Stimulated activated naive CD8-positive, alpha-beta T cell treated with anti-CD3 and anti-CD28 coated beads, Interleukin-15, amount 100 ng/mL, for 72 hours (primary cell): ENCODE measurements at places on chromosomes 4 and X.

GRCh38 chrX:107673933-107674479 is 45.7 kb downstream of the PRPS1 start:
- peak; percentile 91 for DNase-seq

GRCh38 chrX:30521440-30522182 is 56.0 kb downstream of the TASL start:
- no peak for DNase-seq

DNA sequence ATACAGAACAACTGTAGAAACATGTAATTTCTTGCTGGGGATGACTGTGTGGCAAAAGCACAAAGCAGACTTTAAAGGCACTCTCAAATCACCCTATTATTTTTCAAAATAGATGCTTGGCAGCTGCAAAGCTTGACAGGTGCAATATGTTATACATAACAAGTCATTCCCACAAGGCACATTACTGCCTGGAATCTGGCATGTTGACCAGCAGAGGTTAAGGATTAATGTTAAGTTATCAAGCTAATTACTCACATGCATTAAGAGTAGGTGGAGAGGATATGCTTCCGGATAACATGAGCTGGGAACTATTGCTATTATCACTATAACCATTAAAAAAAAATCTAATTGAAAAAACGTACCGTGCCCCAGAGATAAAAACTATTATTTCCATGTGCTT is 17.8 kb downstream of the ANOS1 start:
- no peak for DNase-seq

DNA sequence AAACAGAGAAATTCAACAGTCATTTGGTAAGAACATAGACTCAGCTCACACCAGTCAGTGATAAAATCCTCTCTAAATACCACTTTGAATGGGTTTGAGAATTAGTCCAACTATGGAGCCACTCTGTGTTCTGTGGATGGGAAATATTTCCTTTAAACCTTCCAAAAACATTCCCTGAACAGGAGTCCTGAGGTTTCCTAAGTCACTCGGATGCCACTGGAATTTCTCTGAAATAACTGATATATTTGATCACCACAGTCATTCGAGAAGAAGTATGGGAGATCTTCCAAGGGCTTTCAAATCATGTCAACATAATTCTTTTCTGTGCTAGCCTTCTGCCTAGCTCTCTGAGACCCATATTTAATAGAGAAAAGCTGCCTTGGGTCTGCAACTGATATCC is 958.6 kb downstream of the STIM2 start:
- no peak for DNase-seq

- no peak for DNase-seq
Measured at GRCh38 chrX:55026143-55026542, 4.6 kb downstream of the ALAS2 start.

DNA sequence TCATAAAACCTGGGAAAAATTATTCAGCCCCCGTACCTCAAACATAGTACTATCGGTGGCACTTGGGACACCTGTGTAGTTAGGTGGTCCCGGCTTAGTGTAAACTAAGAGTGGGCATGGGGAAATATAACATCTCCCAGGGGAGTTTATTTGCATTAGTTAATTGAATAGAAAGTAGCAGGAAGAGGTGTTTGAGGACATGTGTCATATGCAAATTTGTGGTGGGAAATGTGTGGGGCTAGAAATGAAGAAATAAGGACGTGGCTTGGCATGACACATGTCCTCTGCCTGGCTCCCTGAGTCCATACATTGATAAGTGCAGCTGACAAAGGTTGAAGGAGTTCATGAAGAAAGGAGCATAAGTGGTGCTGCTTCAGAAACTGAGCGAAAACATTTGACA is 483.6 kb downstream of the SH2D1A start:
- DNase-seq, result peak; percentile 22

DNA sequence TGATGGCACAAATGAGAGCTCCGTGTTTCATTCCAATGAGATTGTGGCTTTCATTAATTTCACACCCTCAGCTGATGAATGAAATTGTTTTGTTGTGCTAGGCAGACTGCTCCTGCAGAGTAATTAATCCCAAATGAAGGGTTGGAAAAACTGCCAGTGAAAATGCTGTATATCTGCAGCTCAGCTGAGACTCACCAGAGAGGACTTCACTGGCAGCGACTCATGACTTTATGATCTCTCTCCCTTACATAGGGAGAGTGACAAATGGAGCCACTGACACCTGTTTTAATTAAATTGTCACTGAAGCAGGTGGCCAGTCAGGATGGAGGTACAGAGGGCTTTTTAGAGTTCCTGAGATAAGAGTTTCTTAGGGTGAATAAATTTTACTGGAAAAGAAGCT is 24.8 kb downstream of the GRXCR1 start:
- DNase-seq, result no peak

GRCh38 chr4:155749041-155749440 is 9.8 kb upstream of the GUCY1B1 start:
- DNase-seq, result no peak

DNA sequence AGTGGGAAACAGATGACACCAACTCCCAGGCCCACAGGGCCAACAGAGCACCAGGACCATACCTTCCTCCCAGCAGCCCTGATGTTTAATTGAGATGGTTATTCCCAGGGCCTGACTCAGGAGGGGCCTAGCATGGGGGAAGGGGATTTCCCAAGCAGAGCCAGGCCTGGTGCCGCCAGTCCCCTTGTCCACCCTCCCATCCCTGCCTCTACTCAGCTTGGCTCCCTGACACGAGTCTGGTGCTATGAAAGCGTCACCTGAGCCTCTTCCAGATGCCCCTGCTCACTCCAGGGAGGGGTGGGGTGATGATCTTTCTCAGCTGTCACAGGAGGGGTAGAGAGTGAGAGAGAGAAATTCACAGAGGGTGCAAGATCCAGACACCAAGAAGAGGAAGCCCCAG is 72.7 kb downstream of the EFNB1 start:
- no peak for DNase-seq

DNA sequence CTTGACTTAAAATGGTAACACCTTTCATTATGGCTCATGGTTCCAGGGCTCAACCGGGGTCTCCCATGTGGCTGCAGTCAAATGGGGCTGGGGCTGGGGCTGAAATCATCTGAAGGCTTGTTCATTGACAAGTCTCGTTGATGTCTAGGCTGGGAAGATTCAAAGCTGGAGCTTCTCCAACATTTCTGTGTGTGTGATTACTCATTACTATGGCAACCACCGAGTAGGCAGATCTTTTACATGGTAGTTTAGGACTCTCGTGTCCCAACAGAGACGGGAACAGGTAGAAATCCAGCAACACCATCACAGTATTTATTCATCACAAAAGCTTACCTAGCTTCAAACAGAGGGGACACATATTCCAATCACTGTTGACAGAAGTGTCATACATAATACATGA is 7.8 kb downstream of the YTHDC1 start:
- no peak for DNase-seq

- no peak for DNase-seq
Measured at GRCh38 chr4:164109503-164109902, 615.0 kb downstream of the TMA16 start.

DNA sequence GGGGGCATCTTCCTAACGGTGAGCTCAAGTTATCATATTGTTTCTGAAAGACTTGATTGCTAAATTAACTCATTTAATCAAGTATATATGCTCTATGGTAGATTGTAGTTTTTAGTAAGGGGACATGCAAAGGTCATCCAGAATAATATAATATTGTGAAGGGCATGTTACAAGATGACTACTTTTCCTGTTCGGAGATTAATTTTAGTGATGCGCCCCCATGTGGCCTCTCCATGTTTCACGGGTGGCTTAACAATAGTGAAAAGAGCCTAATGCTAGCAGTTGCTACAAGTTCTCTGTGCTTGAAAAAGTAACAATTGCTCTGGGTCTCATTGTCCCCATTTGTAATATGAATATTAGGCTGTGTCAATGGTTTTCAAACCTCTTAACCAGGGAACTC is 12.2 kb downstream of the SMPX start:
- DNase-seq, result peak; percentile 13

- DNase-seq, result no peak
Measured at GRCh38 chr4:187632260-187632995, 363.1 kb upstream of the ZFP42 start.

DNA sequence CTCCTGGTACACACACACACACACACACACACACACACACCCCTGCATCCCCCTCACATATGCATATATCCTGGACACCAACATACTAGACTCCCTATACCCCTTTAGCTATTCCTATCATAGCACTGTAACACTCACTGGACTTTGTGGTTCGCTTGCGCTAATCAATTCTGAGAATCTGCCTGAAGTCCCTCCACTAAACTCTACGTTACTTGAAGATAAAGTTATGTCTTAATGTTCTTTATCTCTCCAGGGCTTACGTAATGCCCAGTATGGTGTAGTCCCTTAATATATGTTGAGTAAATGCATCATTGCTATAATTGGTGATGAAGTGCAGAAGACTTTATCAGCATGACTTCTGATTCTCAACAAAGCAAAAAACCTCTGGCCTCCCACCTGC is 32.3 kb downstream of the PTCHD1 start:
- DNase-seq, result no peak

DNA sequence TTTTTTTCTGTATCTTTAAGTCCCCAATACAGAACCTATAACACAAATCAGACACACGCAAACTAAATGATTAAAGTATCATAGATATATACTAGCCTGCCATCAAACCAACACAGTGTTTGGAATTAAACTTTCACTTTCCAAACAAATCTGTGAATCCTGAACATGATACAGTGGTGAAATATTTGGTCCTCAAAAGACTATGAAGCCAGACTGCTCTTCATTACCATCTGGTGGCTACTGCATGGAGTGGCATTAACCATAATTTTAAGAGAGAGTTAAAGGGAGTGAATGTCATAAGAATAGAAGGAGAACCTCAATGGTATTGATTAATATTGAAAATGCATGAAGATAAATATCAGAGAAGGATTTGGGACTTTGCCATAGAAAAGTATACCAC is 9.2 kb upstream of the GABRA4 start:
- DNase-seq, result no peak

DNA sequence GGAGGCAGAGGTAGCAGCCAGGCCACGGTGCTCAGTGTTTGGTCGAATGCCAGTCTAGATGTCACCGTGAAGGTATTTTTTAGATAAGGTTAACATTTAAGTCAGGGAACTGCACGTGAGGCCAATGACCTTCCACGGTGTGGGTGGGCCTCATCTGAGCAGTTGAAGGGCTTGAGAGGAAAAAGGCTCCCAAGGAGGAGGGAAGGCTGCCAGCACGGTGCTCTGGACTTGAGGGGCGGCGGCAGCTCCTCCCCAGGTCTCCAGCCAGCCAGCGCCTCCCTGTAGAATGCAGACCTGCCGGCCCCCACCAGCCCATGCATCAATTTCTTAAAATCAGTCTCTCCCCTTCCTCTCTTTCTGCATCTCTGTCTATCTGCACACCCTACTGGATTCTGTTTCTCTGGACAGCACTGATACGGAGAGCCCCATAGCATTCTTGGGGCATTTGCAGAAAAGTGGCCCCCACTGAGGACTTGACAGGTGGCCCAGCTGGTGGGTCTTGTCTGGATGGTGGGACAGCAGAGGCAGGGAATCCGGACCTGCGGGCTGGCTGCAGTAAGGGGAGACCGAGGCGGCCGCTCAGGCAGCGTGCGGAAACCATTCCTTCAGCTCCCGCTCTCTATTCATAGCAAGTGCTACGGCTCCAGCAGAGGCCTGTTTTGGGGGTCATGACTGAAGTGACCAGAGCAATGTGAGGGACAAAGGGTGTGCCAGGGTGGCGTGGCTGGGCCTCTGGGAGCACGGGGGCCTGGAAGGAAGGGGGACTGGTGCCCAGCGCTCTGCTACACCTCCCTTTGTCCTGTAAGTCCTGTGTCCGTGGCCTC is 7.9 kb upstream of the RGS12 start:
- no peak for DNase-seq

- no peak for DNase-seq
Measured at GRCh38 chr4:88526221-88526815, 2.7 kb upstream of the PYURF start.

DNA sequence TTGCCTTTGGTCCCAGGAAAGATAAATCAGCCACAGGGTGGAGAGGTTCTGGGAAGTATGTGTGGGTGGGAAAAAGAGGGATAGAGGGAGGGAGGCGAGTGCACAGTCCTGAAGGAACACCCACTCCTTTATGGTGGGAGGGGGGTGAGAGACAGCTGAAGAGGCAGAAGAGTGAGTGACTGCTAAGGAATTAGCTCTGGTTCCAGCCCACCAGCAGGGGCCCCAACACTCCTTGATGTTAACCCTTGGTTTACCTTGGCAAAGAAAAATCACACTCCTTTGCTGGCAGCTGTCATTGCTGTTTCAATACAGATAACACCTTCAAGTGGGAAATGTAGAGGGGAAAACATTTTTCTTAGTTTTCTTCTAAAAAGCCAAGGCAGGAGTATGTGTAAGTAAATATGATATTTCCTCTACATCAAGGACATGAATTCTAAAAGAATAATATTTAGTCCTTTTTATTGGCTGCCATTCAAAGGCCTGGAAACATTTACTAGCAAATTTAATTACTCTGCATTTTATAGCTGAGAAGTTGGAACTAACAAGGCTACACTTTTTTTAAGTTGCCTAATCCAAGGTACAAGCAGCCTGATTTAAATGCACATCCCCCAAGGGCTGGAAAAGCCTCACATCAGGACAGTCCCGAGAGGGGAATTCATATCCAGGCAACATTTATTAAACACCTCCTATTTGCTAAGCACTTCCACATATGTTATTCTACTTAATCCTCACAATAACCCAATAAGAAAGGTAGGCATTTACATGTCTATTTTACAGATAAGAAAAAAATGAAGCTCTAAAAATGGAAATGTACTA is 81.7 kb downstream of the HS6ST2 start:
- no peak for DNase-seq

DNA sequence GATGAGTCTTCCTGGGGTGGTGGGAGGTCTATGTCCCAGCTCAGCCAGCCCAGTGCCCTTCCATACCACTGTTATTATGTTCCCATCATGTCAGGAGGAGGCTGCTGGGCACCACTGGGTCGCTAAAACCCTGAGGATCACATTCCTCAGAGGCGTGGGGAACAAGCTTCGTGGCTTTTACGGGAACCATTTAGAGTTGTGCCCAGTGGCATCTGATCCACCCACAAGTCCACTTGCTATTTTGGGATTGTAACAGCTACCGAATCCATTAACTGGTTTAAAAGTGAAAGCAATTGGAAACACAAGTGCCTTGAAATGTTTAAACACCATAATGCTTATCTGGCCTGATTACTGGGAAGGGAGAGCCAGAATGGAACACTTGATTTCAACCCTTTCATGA is 13.1 kb upstream of the CCKAR start:
- no peak for DNase-seq

DNA sequence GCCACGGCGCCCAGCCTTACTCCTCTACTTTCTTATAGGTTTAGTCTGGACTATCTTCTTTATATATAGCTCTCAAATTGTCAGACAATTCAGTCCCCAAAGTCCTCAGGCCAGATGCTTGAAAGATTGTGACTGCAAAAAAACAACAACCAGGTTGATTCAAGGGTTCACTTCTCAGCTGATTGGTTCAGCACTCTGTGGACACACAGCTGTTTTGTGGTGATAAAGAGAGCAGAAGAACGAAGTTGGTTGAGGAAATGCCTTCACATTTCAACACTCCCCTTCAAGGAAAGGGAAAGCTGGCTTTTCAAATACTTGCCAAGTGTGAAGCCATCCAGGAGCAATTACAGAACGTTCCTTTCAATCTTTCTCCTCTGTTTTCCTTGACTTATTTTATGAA is 166.8 kb downstream of the SHROOM3 start:
- DNase-seq, result no peak
